ENCODE measurements at places on chromosomes 5 and 9.
A peak's percentile ranks its signal among the peaks of the same experiment; 100 is the strongest.

GRCh38 chr5:76766746-76767145, 50.8 kb downstream of the F2R start:
- no peak for DNase-seq

DNA sequence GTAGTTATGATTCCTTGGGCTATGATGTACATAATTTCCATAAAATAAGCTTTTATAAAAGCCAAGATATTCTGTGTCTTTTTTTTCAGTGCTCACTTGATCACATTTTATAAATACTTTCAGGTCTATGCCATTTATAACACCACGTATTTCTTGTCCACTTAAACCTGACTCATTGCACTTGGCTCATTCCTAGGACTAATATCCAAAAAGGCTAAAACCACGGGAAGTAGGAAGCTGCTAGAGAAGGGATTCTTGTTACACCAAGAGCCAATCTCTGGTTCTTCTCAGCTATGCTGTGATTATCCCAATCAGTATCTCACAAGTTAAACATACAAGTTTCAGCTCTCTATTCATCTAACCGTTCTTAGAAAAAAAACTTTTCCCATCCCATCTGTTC, 80.4 kb upstream of the CDH6 start:
- no peak for DNase-seq

DNA sequence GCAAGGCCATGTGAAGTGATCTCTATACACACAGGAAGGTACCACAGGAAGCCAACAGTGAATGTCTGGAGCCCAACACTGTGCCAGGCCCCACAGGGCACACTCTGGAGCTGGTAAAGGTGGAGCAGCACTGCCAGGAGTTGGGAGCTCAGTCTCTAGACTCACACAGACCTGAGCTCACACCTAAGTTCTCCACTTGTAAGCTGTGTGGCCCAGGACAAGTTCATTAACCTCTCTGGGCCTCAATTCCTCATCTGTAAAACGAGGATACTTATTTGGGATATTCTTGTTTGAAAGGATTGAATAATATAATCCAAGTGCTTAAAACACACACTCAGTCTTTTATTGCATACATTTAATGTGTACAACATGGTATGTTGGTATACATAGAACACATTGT, 60.6 kb upstream of the IQGAP2 start:
- DNase-seq = no peak

DNA sequence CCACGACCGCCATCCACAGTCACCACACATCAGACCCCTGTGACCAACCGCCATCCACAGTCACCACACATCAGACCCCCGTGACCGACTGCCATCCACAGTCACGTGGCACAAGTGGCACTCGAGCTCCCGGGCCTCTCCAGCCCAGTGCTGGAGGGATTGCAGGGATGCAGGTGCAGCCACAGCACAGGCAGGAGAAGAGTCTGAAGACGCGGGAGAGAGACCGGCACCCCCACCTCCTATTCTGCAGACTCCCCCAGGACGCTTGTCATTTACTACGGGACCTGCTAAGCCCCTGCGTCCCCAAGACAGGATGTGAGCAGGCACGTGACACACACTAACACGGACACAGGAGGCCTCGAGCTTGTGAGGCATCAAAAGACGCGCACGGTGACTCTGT, 21.1 kb downstream of the TERT start:
- DNase-seq = no peak

DNA sequence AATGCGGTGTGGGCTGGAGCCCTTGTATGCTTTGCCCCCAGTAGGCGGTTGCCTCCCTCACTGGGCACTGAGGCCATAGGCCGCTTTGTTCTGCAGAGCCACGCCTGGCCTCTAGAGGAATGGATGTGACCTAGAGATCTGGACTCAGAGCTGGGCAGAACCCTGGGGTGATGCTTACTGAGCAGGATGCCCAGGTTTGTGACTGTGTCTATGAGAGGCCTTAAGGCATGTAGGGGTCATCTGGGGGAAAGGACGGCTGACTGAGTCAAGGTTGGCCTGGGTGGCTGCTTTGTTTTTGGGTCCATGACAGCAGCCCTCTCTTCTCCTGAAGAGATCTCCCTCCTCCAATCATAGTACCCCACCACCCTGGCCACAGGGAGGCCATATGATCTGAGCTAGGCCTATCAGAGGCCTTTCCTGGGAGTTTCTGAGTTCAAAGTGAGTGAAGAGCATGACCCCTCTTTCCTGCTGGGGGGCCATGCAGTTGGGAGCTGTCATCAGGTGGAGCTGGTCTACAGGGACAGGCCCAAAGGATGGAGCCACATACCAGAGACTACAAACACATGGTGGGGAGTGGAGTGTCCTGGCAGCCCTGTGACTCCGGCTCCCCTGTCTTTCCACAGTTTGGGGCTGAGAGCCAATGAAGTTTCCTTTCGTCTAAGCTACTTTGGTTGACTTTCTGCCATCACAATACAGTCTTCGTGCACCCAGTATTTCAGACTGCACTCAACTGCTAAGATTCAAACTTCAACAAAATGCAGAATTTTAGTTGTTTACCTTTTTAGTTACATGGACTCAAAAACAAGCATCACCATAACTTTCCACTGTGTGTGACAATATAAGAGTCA, 165.4 kb downstream of the AUH start:
- no peak for DNase-seq

DNA sequence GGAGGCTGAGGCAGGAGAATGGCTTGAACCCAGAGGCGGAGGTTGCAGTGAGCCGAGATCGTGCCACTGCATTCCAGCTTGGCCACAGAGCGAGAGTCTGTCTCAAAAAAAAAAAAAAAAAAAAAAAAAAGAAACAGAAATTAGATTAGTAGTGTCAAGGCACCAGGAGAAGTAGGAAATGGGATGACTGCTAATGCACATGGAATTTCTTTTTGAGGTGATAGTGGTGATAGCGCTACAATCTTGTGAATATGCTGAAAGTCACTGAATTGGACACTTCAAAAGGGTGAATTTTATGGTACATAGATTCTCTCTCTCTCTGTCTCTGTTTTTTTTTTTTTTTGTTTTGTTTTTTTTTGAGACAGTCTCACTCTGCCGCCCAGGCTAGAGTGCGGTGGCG, 42.1 kb upstream of the SUB1 start:
- no peak for DNase-seq

DNA sequence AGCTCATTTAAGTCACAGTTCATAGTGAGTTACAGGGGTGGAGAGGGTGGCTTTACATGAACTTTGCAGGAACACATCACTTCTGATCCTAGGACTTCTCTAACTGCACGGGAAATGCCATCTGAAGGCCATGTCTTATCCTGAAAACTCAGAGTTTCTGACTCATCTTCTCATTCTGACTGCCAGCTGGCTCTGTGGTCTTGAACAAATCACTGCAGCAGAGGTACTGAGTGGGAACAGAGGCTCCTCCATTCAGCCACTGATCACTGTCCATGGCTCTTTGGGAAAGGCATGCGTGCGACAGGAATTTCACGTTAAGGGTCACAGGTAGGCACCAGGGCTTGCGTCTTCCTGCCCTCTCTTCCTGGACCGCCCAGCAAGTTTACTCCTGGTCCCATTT, 114.6 kb upstream of the LRRTM2 start:
- no peak for DNase-seq

DNA sequence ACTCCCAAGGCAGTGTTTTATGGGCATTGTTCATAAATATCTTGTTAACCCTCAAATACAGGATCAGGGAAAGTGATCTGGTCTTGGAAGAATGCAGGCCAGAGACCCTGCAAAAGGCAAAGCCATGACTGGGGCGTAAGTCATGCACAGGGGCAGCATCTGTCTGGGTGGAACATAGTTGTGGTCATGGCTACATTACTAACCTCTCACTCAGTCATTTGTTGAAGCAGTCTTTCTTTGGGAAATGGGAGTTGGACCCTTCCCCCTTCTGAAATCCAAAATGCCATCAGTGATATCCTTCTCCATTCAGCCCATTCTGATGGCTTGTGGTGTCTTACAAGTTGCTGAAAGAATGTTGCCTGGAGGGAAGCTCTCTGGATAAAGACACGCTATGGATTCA, 68.1 kb downstream of the GDNF start:
- DNase-seq = no peak

DNA sequence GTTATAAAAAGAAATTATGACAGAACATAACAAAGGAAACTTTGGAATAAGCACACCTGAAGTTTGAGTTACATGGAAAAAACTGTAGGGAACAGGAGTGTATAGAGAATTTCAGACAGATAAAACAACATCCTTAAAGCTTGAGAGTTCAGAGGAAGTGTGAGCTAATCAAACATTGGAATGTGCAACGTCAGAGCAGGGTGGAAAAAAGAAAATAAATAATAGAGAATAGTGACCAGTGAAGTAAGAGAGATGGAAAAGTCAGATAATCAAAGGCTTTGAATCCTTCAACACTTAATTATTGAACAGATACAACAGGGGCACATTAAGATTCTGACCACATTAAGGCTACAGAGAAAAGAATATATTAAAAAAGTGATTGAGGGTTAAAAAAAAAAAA, 128.5 kb upstream of the CDH10 start:
- no peak for DNase-seq

DNA sequence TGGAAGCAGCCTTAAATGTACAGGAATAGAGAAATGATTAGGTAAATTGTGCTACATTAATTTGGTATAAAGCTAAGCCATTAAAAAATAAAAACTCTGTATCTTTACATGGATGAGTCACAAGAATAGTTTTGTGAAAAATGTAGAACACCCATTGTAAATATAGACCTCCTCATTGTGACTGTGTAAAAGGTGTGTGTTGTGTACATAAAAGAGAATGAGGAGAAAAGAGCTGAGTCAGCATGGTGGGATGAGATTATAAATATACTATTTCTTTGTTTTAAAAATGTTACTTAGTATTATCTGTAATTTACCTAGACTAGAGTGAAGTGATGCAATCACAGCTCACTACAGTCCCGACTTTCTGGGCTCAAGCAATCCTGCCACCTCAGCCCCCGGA, 250.5 kb downstream of the KIAA0825 start:
- DNase-seq = no peak

DNA sequence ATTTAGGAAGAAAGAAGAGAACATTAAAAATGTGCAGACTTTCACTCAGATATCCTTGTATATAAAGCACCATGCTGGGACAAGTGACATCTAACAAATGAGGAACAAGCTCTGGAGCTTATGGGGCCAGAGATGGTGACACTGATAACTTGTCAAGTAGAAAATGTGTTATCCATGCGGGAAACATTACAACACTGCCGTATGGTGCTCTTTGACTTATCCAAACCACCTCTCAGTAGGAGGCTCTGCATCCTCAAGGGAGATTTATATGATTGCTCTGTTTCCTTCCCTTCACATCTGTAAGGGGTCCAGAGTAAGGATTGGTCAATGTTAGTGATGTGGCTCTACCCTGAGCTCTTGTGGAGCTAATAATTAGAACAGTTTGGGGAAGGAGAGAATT, 23.5 kb downstream of the KCTD16 start:
- DNase-seq = no peak

DNA sequence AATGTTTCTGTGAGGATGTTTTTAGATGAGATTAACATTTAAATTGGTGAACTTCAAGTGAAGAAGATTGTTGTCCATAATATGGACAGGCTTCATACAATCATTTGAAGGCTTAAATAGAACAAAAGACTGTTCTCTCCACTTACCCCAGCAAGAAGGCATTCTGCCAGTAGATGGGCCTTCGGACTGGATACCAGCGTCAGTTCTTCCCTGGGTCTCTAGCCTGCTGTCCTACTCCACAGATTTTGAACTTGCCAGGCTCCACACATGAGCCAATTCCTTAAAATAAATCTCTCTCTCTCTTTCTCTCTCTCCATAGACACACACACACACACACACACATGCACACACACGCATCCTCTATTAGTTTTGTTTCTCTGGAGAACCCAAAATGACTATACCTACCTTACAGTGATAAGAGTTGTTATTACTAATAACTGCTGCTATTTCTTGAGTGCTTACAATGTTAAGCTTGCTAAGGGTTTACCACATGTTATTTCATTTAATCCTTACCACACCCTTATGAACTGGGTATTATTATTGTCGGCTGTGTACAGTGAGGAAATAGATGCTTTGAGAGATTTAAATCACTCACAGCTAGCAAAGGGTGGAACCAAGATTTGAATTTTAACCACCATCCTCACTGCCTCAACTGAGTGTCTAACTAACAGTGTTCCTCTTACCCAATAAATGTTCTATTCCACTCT, 19.8 kb upstream of the IQGAP2 start:
- DNase-seq = no peak

GRCh38 chr5:107670087-107670931, 428 bp downstream of the EFNA5 start:
- peak; percentile 27 for DNase-seq

GRCh38 chr5:54296386-54296785, 14.0 kb downstream of the ARL15 start:
- DNase-seq = peak; percentile 68

DNA sequence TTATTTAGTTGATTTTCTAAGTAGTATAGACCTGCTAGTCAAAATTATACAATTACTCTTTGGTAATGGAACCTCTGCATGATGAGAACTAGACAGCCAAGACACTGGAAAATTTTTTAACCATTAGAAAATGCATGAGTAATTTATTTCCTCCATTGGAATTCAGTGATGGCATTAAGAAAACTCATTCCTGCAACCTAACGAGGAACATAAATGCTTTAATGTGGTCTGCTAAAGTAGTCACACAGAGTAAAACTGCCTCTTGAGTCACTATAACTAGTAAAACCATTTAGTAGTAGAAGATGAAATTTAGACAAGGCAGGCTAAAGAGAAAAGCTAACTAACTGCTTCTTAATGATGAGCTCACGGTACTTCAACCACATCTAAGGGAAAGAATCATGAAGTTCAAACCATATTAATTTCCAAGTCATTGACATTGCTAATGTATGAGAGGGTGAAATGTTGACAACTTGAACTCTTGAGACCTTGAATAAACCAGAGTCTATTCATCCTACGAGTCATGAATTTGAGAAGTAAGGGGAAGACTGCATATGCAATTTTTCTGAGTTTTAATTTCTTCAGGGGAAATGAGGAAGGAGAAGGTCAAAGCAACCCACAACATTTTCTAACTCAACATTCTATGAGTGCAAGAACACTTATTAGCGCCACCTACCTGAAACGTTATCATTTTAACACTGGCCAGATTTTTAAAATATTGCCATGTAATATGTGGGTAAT, 74.4 kb downstream of the GLIS3 start:
- no peak for DNase-seq

DNA sequence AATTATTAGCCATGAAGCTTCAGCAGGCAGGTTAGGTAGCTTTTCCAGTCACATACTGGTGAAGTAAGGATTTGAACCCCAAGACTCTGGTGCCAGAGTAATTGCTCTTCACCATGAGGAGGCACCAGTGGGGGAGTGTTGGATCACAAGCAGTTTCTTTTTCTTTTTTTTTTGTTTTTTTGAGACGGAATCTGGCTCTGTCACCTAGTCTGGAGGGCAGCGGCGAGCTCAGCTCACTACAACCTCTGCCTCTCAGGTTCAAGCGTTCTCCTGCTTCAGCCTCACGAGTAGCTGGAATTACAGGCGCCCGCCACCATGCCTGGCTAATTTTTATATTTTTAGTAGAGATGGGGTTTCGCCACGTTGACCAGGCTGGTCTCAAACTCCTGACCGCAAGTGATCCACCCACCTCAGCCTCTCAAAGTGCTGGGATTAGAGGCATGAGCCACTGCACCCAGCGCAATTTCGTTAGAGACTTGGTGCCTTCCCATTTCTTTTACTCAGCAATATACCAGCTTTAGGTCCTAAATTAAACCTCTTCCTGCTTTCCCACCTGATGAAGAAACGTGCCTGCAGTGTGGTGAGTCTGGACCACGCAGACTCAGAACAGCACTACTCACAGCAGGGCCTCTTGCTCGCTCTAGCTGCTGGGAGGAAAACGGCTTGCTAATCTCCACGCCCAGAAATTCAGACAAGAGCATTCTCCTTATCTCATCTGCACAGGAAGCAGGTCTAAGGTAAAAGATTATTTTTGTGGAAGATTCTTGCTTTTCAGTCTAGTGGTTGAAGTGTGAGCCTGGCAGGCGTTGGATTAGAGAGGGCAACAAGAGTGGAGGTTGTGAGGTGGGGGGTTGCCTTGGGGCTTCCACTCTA, at the start of gene S100Z:
Gene S100Z, plus strand, starts transcription at position 596 of the 873 bp plus-strand sequence. CDS start 25,346 bp downstream, outside the sequence.
- DNase-seq = no peak
